NCI-H1694 (cell line): ENCODE measurements at places on chromosomes 6 and 20.

DNA sequence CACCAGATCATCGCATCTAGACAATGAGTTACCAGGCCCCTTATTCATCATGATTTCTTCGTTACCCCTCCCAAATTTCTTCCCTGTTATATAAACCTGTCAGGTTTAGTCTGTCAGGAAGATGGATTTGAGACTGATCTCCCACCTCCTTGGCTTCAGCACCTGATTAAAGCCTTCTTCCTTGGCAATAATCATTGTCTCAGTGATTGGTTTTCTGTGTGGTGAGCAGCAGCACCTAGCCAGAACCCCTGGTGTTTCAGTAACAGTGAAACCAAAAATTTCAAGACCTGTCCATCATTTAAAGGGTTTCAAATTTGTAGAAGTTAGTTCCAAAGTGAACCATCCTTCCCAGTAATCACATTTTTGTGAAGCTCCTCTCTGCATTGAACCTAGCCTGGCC is 209.8 kb upstream of the GJE1 start:
- DNase-seq: no peak

GRCh38 chr6:110548110-110548847 is 71.9 kb upstream of the SLC22A16 start:
- DNase-seq: no peak

- no peak for DNase-seq
Measured at GRCh38 chr6:168319279-168320111, at the start of gene DACT2. Gene DACT2 (minus strand): TSS chr6:168319777. CDS start chr6:168319633, 144 bp downstream.

DNA sequence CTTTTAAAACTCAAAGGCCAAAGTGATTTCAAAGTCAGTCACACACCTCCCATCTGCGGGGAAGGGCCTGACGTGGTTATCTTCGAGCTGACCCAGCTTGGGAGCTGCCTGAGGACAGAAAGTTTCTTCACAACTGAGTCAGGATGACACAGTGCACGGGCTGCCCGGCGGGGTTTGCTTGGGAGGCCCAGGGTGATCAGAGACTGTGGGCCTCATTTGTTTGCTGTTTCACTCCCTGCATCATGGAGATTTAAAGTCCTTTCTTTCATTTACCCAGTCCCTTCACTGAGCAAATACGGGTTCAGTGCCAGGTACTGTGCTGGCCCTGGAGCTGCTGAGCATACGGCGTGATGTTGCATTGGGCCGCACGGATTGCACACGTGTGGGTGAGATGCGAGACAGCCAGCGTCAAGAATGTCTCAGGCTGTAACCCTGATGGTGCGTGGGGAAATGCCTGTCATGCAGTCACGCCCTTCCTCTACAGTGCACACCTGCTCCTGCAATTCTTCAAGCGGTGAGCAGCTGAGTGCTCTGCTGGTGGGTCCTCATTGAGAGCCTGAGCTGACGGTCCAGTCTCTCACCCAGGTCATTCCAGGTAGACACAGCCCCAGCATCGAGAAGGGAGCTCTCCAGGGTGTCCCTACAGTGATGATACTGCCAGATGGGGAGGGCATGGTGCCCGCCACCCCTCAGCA is 82.7 kb upstream of the PMEPA1 start:
- no peak for DNase-seq

GRCh38 chr6:83270971-83271719 is 78.0 kb downstream of the RWDD2A start:
- DNase-seq: no peak

DNA sequence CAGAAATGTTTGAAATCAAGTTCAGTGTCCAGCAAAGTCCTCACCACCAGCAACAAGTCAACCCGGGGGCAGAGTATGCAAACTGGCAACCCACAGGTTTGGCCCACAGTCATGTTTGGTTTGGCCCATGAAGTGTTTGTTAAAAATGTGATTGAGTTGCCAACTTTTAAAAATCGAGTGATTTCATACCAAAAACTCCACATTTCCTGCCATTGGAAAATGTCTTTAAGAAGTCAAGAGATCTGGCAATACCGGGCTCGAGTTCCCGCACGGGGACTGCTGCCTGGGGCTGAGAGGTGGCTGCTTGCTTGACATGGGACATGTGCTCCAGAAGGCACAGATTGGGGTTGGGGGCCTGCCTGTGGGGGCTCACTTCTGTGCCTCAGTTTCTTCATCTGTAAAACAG is 36.1 kb downstream of the PREX1 start:
- DNase-seq: no peak
